Activated naive CD4-positive, alpha-beta T cell treated with anti-CD3 and anti-CD28 coated beads, Interleukin-2, amount 50 U/mL, for 16 hours (primary cell): ENCODE measurements at places on chromosomes 3 and 15.

DNA sequence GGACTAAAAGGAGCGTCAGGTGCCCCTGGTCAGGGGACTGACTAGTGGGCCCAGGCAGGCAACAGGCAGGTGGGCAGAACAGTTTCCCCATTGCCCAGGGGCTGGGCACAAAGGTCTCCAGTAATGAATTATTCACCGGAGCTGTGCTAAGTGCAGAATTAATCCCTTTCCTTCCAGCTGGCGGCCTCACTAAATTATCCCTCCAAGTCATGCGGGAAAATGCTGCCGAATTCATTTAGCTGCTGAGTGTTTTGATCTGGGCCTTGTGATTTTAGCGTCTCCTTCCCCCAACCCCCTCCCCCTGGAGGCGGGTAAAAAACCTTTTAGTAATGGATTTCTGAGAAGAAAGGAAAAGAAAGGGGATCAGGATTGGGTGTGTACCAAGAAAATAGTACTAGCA is 47.2 kb downstream of the CCDC33 start:
- no peak for DNase-seq

- no peak for DNase-seq
Measured at GRCh38 chr3:60764870-60765269, 486.4 kb downstream of the FHIT start.

DNA sequence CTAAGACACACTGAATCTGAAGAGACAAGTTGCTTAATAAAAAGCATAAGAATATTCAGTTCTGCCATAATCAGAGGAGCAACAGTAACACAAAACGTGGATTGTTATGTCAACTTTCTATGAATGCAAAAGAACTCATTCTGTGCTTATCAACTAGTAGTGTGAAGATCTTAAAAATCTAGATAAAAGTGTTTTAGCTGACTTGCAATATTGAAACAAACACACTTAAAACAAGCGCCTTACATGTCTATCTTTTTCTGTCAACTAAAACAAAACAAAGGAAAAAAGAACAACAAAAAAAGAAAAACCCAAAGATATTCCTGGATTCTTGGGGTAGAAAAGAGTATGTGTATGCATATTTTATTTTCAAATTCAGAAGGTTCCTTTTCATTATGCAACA is 37.7 kb downstream of the TASOR start:
- DNase-seq, result no peak

GRCh38 chr3:123483146-123483545 is 34.3 kb upstream of the ADCY5 start:
- DNase-seq, result no peak

DNA sequence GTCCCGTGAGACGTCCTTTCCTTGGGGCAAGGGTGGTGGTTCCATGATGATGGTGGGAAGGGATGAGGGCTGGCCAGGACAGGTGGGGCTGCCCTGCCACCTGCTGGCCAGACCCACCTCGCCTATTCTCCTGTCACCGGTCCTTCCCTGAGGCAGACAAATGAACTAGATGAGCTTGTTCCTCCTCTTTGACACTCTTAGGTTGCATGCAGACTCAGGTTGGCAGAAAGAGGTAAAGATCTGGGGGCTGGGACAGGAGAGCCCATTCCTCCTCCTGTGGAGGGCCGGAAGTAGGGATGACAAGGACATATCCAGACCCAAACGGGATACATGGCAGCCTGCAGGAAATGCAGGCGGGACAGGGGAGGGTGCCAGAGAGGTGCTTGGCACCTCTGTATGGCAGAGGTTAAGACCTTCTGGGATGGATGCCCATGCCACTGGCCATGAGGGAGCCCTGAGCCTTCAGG is 38.6 kb downstream of the ACSBG1 start:
- DNase-seq, result peak; percentile 42

DNA sequence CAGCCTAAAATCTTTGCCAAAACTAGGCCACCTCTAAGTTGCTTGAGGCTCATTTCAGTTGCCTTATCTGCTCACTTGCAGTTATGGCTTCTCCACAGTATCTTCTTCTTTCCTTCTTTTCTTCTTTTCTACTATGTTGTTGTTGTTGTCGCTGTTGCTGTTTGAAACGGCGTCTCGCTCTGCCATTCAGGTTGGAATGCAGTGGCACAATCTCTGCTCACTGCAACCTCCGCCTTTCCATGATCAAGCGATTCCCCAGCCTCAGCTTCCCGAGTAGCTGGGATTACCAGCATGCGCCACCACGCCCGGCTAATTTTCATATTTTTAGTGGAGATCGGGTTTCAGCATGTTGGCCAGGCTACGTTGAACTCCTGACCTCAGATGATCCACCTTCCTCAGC is 210.8 kb upstream of the NR2F2 start:
- DNase-seq, result no peak

- no peak for DNase-seq
Measured at GRCh38 chr3:46383211-46383950, 12.6 kb downstream of the CCR5 start.

- DNase-seq, result no peak
Measured at GRCh38 chr3:25428789-25429335, 799 bp downstream of the RARB start.

GRCh38 chr15:22257047-22258008 is 177.0 kb downstream of the OR4M2 start:
- DNase-seq, result no peak

DNA sequence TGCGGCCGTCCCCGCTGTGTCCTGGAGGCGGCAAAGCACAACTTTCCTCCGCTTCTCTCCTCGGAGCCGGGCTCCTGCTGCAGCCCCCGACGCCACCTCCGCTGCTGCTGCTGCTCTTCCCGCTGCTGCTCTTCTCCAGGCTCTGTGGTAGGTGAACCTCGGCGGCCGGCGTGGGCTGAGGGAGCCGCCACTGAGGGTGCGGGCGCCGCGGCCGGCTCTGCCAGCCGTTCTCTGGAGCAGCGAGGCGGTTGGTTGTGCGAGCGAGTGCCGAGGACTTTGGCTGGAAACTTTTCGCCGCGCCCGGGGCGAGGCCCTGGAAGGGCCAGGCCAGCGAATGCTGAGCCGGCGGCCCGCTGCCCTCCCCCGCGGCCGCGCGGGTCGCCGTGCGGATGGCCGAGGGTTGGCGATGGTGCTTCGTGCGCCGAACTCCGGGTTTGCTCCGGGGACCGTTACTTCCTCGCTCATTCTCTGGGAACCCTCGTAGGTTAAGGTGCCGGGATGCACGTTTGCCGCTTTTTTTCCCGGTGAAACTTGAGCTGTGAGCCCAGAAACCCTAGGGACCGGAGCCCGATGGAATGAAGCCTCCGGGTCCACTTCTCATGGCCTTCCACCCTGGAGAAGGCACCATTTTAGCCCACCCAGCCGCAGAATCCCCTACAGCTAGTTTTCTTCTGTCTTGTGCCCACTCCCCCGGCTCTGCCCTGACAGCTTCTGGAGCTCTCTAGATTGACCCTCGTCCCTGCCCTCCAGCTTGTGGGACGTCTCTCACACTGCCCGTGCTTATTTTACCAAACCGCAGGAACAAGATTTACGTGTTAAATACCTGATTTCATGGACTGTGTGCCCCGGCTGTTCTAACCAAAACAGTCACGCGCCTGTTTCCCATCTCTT is 660 bp downstream of the NECTIN3 start:
- DNase-seq, result peak; percentile 26

DNA sequence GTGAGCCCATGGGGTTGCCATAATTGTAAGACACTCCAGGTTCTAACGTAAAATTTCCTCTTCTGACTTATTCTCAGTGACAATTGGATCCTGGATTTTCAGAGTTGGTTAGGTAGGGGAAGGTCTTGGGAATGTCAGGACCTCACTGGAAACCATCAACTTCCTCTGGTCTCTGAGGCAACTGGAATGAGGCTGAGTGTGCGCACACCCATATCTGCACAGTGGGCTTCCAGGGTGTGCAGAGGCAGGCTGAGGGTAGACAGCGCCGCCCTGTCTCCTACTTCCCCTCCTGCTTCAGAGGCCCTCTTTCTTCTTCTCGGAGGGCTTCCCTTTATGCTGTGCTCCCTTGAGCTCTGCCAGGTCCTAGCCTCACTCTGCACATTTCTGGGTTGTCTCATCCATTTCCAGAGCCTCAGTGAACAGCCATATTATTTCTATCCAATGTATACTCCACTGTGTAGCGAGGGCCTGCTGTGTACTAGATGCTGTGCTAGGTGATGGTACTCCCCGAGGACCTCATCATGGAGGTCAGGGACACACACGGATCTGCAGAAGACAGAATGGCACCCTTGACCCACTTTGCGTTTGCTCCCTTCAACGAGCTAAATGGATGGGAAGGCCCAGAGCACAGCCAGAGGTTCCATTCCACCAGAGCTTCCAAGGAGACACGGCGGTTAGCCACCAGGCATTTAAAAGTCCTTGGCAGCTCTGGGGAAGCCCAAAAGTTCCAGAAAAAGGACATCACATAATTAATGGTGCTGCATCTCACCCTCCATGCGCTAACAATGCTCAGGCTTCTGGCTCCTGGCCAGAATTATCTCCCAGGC is 18.3 kb downstream of the ACAA1 start:
- DNase-seq, result no peak

- DNase-seq, result no peak
Measured at GRCh38 chr3:60140160-60140559, 1090.3 kb upstream of the CFAP20DC start.

- no peak for DNase-seq
Measured at GRCh38 chr15:72176159-72176558, 21.4 kb downstream of the GRAMD2A start.

DNA sequence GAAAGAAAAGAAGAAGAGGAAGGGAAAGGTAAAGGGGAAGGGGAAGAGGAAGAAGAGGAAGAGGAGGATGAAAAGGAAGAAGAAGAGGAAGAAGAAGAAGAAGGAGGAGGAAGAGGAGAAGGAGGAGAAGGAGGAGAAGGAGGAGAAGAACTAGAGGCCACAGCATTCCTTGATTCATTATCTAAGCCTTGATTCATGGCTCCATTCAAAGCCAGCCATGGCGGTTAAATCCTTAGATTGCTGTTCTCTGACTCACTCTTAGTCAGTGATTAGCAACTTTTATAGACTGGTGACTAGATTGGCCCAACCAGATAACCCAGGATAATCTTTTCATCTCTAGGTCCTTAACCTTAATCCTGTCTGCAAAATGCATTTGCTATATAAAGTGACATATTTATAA is 47.6 kb downstream of the OSTN start:
- no peak for DNase-seq

GRCh38 chr15:81313686-81314085 is 10.3 kb downstream of the STARD5 start:
- DNase-seq, result no peak

DNA sequence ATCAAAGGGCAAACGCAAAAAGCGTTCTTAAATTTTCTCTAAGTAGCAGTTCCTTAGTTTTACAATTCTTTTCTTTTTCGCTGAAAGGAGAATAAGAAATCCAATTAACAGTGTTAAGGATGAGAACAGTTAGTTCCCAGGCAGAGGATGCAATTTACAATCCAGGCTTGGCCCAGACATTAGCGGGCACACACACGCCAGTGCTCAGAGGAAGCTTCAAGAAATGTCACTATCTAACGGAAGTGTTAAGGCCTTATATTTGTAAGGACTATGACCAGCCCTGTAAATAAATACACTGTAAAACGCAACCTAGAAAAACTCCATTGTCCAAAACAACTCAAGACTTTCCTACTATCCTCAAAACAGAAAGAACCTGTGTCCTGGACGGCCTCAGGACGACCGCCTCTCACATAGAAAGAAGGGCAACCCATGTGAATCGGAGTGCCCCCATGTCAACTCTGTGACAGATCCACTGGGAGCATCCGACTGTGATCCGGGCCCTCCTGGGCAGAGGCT is 1.3 kb downstream of the ACAP2 start:
- DNase-seq, result no peak

DNA sequence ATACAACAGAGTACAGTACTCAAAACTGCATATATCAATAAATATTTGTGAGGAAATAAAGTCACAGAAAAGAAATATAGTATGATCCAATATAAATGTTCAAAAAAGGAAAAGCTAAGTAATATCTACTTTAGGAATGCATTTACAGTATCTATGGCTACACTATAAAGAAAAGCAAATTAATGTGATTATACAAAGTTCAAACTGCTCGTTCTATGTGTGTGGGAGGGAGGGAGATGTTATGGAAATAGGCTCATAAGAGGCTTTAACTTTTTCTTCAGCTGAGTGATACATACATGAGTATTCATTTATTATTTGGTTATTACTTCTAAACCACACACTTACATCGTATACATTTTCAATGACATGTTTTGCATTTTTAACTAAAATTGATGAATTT is 377.7 kb upstream of the AGTR1 start:
- no peak for DNase-seq

GRCh38 chr3:141078200-141078599 is 27.1 kb downstream of the SPSB4 start:
- DNase-seq, result no peak
